ENCODE measurements at places on chromosomes 6 and 20.

DNA sequence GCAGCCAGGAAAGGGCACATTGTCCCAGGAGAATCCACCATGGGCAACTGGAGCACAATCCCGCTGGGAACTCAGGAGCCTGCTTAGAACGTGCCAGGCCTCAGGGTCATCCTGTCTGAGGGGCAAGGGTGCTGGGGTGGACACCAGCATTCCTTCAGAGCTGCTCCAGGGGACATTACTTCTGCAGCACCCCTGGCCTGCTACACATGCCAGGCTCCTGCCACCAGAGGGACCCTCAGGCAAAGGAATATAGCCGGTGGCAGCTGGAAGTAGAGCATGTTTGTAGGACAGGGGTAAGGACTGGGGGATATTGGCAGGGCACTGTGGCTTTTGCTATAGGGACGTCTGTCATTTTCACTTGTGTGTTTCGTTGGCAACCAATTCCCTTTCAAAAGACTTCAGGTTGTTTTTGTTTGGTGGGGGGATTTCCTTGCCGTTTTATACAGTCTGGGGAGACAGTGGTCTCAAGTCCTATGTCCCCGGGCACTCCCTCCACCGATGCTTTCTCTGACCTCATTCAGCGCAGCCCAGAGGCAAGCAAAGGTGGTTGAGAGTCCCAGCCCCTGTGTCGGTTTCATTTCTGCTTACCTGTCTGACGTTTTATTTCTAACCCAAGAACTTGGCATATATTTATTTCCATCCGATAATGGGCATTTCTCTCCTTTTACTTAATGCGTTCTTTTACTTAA lies 130.8 kb downstream of the JPH2 start:
- peak; percentile 45 for DNase-seq

- no peak for DNase-seq
Observed at GRCh38 chr20:7916648-7917047, 23.6 kb downstream of the HAO1 start.

DNA sequence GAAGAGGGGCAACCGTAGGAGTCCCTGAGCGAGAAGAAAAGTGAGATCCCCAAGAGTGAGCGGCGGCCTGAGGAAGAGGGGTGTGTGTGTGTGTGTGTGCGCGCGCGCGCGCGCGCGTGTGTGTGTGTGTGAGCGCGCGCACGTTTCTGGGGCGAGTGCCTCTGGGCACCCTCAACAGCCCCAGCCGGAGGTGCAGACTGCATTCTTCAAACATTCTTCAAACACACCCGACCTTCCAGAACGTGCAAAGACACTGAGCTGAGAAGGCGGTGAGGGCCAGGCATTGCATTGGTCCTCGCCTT lies 76.2 kb upstream of the FOXP4 start:
- no peak for DNase-seq

GRCh38 chr6:2943564-2943955 lies 27.8 kb downstream of the SERPINB6 start:
- no peak for DNase-seq

GRCh38 chr6:149212206-149212605 lies 105.3 kb upstream of the TAB2 start:
- DNase-seq = no peak

DNA sequence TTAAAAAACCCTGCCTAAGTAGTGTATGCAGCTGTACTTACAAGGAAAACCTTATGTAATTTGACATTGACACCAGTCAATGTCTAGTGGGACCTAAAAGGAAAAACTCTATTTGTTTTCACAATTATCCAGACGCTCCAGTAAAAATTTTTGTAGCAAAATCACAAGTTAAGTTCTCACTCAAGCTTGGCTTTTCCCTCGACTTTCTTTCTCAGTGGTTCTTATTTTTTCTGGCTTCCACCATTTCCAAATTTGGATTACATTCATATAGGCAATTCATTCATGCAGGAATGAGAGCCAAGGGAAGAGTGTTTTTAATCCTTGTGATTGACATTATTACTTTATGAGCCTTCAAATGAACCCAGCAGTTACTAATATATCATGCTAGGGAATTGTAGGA lies 66.0 kb upstream of the ADGRG6 start:
- DNase-seq = no peak

GRCh38 chr6:2893281-2893680 lies 9.8 kb downstream of the SERPINB9 start:
- no peak for DNase-seq

DNA sequence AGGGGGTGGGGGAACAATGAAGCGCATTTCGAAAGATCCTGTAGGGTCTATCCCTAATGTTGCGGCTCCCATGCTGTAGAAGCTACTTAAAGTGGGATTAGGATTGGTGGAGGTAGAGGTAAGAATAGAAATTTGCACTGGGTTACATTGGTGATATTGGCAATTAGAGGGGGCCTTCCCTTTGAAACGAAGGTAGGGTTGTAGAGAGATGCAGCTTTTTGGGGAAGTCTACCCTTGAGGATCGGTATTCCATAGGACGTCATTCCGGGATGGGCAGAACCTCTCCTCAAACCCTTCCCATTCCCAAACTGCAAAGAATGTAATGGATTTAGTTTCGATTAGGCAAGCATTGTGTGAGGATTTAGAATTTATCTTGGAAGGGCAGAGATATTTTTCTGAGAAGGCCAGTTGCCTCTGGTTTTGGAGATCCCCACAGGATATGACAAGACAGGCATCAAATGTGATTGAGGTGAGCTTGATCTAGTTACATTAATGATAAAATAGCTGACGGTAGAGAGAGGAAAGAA lies 5.4 kb upstream of the ZNFX1 start:
- no peak for DNase-seq

DNA sequence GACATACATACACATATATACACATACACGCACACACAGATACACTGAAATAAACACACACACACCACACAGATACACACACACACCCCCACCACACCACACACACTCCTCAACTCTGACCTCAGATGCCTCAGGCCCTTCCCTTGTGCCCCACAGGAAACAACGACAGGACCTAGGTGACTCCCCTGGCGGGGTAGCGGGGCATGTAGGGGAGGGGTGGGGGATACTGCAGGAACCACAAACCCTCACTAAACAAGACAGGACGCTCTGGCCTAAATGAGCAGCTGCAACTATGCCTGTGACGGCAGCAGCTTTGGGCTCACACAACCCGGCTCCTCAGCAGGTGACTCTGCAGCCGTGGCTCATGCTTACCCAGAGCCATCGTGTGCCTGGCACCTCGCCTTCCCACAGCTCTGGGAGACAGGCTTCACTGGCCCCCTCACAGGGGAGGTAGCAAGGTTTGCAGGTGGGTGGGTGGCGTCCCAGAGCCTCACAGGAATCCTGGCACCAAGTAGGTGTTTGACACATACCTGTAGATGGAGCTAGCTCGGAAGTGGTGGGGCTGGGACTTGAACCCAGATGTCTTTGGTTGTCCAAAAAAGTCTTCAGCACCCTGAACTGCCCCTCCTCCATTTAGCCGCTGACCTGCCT lies 100.8 kb downstream of the GRM4 start:
- no peak for DNase-seq

GRCh38 chr6:39752835-39753724 lies 27.9 kb upstream of the KIF6 start:
- no peak for DNase-seq

DNA sequence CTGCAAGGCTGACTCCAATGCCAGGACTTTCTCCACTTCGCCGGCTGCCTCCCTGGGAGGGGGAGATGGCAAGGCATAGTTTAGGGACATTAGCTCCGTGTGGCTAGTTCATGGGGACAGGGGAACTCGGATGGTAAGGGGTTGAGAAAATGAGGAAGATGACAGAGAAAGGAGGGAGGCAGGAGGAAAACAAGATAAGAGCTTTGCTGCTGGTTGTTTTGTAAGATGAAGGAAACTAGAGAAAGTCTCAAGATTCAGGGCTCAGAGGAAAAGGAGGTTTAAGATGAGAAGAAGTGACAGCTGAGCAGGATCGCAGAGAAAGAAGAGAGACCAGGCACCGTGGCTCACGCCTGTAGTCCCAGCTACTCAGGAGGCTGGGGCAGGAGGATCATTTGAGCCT lies 180.9 kb upstream of the RREB1 start:
- no peak for DNase-seq

GRCh38 chr6:20554326-20554725 lies 20.1 kb downstream of the CDKAL1 start:
- DNase-seq = no peak

DNA sequence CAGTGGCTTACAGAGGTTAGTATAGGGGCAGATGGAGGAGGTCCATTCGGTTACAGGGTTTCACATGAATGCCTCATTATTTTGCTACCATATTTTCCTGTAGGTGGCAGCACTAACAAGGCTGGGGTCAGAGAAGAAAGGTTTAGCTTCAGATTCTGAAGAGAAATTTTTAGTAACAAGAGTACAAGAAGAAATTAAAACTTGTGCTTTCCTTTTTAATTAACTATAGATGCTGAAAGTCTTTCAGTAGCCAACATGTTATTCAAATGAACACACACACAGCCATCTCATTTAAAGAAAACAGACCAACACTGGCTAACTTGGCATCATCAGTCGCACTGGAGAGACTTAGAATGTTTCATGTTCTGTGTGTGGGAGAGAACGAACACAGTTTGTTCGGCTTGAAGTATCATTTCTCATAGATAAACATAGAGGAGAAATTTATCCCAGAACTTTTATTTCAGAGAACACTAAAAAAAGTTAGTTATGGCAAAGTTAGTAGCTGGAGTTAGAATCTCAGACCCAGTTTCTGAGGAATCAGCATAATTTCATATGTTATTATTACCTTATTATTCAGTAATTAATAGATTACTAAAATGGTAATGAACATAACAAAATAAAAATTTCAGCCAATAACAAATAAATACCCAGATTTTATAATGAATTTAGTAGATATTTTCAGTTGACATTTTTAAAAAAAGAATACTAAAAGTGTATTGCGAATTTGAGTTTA lies 314.0 kb upstream of the RSPO3 start:
- DNase-seq = peak; percentile 39

DNA sequence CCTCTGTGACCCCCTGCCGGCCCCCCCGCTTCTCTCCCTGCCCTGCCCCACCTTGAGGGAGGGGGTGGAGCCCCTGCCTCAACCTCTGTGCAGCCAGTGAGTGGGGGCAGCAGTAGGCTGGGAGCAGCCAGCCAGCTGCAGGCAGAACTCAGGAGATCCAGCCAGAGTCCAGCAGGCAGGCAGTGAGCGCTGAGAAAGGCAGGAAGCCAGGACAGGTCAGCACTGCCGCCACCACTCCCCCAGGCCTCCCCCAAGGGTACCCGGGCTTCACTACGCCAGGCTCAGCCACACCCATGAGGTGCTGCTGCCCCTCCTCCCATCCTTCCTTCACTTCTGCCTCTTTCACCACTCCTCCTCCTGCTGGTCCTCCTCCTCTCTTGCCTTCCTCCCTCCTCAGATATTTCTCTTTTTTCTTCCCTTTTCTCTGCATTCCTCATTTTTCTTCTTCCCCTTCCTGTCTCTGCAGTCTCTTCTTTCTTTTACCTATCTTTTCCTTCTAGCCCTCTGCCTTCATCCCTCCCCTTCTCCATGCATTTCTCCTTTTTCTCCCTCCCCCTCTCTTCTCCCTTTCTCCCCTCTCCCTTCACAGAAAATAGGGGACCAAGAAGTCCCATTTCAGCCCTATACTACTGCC lies 11.5 kb downstream of the TMEM63B start:
- DNase-seq = no peak

- DNase-seq = no peak
Observed at GRCh38 chr6:139904568-139904967, 530.1 kb upstream of the CITED2 start.

GRCh38 chr6:25058941-25059340 lies 123.2 kb upstream of the RIPOR2 start:
- no peak for DNase-seq

GRCh38 chr6:106525107-106525881 lies 104.0 kb downstream of the RTN4IP1 start:
- DNase-seq = no peak

Measured in WERI-Rb-1 (cell line).